CD4-positive, alpha-beta T cell treated with Interferon alpha-2 for 1 hour (primary cell): ENCODE measurements at places on chromosomes 16 and 17.

DNA sequence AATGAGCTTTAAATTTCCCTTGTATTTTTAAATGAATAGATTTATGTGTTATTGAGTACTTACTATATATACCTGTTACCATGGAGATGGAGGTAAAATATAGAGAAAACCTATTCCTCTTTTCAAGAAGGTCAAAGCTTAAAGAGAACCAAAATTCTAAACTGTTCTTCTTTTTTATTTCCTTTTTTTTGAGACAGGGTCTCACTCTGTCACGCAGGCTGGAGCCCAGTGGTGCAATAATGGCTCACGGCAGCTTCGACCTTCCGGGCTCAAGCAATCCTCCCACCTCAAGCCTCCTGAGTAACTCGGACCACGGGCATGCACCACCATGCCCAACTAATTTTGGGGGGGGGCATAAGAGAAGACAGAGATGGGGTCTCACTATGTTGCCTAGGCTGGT, 25.0 kb upstream of the TMEM97 start:
- peak; percentile 2 for DNase-seq

GRCh38 chr16:84321932-84322331, 27.3 kb downstream of the WFDC1 start:
- no peak for DNase-seq

DNA sequence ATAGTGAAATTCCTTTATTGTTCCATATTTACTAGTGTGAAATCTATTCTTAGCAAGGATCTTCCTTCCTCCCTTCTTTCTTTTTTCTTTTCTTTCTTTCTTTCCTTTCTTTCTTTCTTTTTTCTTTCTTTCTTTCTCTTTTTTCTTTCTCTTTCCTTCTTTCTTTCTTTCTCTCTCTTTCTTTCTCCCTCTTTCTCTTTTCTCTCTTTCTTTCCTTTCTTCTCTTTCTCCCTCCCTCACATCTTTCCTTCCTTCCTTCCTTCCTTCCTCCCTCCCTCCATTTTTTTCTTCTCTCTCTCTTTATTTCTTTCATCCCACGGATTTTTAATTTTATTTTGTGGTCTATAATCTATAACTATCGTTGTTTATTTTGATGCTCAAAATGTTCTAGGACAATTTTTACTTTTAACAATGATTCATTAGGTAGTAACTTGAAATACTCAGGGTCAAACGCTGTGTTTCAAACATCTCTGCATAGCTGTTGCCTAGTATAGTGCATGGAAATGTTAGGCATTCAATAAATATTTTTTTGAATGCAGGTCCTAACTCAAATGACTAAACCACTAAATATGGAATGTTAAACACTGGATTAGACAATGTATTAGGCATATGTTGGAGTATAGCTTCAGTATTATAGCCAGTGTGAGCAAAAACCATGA, 178.3 kb downstream of the MAP2K6 start:
- no peak for DNase-seq

- DNase-seq = no peak
Observed at GRCh38 chr16:46691726-46692125, 2.3 kb downstream of the ORC6 start.

DNA sequence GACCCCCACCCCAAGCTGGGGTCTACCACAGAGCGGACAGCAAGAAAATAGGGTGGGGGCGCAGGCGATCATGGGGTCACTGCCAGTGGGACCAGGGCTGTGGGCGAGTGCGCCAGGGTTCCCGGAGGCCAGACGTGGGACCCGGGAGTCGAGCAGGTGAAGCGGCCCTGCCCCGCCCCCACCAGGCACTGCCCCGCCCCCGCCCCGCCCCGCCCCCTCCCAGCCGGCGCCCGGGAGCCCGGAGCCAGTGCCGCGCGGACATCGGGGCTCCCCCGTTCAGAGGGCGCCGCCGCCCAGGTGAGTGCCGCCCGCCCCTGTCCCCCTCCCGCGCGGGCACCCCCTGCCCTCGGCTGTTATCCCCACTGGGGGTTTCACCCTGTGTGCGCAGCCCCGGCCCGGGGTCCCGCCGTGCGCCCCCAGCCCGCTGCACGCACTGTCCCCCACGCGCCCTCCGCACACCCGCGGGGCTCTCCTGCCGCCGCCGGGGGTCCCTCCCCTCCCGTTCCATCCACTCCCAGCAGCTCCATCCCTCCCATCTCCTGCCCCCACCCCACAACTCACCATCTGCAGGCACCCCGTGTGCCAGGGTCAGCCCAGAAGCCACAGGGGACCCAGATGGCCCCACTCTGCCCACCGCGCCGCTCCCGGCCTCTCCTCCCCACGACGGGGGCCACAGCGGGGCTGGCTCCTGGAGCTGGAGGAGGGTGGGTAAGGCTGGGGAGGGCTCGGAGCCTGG, at the start of gene SSTR5:
SSTR5 (plus strand) TSS at position 222 of the 736 bp plus-strand sequence. CDS start 6,122 bp downstream, outside the sequence.
- DNase-seq = no peak

DNA sequence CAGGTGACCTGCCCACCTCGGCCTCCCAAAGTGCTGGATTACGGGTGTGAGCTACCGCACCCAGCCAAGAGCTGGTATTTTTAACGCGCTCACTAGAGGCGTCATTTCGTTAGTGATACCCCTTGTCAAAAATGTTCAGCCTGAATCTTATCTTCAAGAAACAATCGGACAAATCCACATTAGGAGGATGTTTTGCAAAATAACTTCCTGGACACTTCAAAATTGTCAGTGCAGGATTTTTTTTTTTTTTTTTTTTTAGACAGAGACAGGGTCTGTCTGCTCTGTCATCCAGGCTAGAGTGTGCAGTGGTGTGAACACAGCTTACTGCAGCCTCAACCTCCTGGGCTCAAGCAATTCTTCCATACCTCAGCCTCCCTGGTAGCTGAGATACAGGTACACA, 63.0 kb downstream of the RMI2 start:
- DNase-seq = no peak

- no peak for DNase-seq
Observed at GRCh38 chr16:89410794-89411309, 79.5 kb downstream of the ANKRD11 start.

DNA sequence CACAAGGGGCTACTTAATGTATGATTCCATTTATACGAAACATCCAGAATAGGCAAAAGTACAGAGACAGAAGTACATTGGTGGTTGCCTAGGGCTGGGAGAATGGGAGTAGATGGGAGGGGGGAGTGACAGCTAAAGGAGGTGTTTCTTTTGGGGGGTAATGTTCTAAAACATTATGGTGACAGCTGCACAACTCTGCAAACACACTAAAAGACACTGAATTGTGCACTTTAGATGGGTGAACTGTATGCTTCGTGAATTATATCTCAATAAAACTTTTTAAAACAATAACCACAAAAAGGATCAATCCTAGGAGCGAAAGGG, 661 bp downstream of the LYRM9 start:
- DNase-seq = no peak

DNA sequence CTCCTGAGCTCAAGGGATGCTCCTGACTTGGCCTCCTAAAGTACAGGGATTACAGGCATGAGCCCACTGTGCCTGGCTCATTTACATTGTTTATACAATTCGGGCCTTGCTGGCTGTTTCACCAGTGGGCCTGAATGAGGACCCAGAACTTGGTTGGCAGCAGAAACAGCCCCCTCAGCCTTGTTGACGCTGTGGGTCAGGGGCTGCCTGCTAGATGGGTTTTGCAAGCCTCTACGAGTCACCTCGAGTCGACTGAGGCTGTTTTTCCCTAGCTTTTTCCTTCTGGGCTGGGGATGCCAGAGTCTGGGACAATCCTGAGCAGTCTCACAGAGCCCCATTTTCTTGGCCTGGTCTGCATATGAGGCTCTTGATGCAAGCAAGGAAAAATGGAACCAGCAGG, 16.1 kb downstream of the PPL start:
- no peak for DNase-seq

- DNase-seq = peak; percentile 74
Observed at GRCh38 chr17:7883781-7884386, 4.7 kb upstream of the CHD3 start.

DNA sequence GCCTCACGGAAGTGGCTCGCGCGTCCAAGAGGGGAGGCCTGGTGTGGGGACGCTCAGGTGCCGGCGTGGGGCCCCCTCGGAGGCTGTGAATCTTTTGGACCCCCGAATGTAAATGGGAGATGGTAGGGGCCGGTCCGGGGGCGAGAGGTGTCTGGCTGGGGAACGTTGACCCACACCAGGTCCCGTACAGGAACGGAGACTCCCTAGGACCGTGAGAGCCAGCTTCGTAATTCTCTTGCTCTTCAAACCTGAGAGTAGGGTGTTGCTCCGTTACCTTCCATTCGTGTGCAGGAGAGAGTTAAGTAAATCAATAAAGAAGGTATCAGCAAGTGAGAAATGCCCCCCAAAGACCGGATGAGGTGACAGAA, 481 bp downstream of the LYRM1 start:
- DNase-seq = no peak

DNA sequence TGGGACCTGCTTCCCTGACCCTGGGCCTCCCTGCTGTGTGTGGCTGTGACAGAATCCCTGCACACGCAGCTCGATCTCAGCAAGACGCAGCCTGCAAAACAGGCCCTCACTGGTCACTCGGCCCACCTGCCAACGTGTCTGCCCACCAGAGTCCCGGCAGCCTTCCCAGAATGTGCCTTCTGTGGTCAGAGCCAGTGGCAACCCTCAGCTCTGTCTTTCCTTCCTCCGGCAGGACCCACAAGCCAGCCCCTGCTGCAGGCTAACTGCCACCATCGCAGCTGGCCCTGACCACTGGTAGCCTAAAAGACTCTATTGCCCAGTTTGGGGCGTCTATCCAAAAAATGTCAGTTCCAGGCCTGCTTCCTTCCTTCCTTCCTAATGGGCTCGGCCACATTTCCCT, 83.2 kb downstream of the LITAF start:
- no peak for DNase-seq
